NCI-H2029 (cell line): ENCODE measurements at places on chromosomes 12 and 14.

DNA sequence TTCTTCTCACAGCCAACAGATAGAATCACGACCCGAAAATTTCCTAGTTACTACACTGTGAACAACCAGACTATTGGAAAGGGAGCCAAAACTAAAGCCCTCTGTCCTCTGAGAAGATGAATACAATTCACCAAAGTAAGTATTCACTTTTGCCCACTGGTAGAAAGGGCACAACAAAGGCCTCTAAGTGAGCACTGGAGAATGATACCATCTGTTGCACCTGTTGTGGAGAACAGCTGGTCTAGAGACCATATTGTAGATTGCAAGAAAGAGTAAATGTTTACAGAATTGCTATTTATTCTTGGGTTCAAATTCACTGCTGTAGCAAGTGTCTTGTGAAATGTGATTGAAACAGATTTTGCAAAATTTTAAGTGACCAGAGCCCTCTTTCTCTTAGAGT, 46.9 kb upstream of the ANO6 start:
- no peak for DNase-seq

DNA sequence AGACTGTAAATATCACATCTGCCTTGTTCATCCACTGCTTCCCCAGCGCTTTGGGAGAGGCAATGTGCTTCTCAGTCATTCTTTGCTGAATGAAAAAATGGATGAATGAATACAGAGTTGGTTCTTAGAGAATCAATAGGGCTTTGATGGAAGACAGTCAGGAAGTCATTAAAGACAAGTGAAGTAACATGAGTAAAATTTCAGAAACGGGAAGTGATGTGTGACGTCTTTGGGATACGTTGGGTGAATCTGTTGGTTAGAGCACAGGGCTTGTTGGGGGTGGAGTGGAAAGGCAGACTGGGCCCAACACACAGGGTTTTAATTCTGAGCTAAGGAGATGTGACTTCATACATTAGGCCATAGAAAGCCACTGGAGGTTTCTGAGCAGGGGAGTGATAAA, 39.0 kb upstream of the NRXN3 start:
- DNase-seq = no peak

DNA sequence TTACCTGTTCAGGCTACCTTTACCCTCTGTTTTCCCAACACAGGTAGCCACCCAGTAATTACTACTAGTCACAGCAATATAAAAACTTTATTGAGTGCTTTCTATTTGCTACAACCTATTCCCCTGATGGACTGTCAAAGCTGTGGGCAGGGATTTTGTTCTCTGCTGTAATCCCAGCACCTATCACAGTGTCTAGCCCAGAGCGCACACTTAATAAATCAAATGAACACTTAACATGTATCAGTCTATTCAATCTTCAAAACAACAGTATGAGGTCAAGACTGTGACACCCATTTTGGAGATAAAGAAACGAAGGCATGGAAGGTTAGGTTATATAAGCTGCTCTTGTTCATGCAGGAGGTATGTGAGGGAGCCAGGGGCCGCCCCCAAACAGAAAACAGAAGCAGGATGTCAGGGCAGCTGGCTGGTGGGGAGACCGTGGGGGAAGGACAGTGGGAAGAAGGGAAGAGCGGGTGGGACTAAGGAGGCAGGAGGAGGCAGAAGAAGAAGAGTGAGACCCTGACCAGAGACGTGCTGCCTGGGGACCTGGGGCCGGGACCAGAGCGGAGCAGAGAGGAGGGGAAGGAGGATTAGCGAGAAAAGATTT, 1.7 kb downstream of the TNFRSF1A start:
- no peak for DNase-seq

- no peak for DNase-seq
These were observed 216.0 kb upstream of the NPAS3 start for GRCh38 chr14:32722631-32723183.

- DNase-seq = no peak
These were observed 38.9 kb downstream of the CPSF2 start for GRCh38 chr14:92160619-92161018.

DNA sequence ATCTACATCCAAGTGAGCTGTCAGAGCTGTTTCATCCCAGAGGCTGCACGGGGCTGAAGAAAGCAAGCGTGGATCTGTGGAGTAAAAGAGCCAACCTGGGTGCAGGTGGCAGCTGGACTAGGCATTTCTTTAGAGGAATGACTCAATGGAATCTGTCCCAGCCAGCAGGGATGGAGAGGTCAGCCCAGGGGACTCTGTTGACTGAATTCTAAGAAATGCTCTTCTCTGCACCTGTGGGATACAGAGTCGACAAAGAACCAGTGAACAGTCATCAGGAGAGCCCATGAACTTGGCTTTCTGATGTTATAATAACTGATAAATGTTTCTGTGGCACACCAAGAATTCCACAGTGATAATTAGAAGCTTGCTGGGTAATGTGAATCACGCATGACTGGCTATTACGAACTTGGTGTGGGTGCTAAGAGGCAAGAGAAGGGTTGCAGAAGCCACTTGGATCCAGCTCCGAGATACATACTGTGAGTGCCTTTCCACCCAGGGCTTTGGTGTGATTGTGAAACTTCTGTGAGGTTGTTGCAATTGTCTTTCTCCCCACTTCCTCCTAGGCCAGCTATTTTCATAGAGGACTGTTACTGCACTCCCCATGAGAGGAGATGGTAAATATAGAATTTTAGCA, 16.2 kb downstream of the PYGL start:
- DNase-seq = no peak
